NCI-H1105 treated with DMSO at 0.1 percent for 48 hours (cell line): ENCODE measurements at places on chromosomes 11 and 22.

GRCh38 chr22:49247194-49247924 lies 580.3 kb downstream of the BRD1 start:
- DNase-seq: no peak

- DNase-seq: no peak
Observed at GRCh38 chr11:101707477-101707876, 123.7 kb upstream of the TRPC6 start.

DNA sequence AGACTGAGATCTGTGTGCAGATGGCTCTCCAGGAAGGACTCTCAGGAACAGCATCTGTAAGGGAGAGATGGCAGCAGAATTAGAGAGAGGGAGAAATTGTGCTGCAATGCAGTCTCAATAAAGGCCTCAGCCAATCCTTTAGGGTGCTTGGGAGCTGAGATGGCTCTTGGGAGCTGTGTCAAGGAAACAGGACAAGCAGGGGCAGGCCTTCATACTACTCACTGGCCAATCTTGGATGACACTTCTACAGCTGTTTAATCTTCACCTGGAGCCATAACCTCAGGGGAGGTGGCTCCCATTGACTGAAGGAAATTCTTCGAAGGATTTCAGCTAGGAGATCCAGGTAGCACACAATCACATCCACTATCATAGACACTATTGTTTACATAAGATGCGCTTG lies 10.0 kb downstream of the OR5B21 start:
- no peak for DNase-seq

- DNase-seq: no peak
Observed at GRCh38 chr22:28464127-28464526, 215.5 kb downstream of the TTC28 start.

DNA sequence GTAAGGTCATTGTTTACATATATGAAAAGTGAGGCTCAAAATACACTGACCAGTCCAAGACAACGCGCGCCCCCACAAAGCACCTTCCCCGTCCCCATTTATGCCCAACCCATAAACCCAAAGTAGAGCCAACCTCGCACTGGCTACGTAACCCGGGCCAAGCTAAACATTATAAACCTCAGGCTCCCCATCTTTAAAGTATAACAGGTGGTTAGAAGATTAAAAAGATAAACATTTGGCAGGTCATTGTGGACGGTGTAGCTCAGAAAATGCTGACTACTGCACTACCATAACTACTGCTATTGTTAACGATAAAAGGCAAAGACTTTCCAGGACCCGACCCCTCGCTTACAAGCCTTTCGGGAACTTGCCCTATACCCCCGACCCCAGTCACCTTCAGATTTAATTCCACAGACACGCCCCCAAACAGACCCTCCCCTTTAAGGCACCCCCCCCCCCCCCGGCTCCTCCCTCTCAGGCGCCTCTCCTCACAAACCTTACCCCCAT lies 470 bp downstream of the NUMA1 start:
- no peak for DNase-seq

DNA sequence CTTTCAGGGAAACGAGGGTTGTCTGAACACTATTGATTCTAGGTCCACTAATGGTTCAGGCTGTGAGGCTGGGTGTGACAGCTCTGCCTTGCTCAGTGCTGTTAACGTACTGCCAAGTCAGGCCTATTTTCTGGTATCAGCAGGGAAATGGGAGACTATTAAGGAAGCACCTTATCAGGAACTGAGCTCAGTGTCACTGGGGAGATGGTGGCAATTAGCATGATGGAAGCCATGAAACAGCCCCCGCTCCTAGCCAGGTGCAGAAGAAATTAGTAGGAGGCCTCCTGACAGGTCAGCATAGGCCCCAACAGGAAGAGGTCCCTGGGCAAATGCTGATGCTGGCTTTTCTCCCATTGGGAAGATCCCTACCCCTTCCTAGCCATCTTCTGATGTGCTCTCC lies 42.6 kb upstream of the LMO2 start:
- DNase-seq: no peak

DNA sequence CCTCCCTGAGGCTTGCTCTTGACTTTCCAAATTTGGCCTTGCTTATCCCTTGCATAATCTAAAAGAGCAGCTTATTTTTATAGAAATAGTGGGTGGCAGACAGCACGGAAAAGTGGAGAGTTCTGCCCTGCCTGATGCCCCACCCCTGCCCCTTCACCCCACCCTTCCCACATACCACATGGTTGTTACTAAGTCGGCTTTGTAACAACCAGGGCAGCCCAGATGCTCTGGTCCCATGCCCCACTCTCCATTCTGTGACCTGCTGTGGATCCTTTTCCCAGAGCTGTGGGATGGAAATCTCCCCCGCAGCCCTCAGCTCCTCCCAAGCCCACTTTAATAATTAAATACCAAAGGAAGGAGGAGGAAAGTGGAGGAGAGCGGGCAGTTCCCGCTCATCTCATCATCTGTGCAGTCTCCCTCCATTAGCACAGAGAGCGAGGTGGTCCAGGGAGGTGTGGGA lies 10.9 kb downstream of the MRGPRF start:
- no peak for DNase-seq

- no peak for DNase-seq
Observed at GRCh38 chr11:62553839-62554361, 7.3 kb upstream of the AHNAK start.

GRCh38 chr11:29184939-29185890 lies 831.6 kb downstream of the KCNA4 start:
- DNase-seq: no peak

DNA sequence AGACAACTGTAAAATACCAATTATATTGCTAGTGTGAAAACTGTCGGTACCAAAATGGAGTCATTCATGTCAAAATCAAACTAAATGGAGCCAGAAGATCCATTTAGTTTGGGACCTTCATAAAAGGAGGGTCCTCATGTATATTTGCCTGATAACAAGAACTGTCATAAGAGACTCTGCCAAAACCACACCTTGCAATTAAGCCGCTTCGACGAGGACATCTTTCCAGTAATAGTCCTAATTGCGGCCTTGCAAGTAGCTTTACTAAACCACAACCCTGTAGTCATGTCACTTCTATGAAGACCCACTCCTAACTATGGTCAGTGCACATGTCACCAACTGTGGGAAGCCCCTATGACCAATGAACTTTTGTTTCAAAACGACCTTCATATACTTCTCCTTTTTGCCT lies 9.4 kb downstream of the UBQLN3 start:
- DNase-seq: no peak

DNA sequence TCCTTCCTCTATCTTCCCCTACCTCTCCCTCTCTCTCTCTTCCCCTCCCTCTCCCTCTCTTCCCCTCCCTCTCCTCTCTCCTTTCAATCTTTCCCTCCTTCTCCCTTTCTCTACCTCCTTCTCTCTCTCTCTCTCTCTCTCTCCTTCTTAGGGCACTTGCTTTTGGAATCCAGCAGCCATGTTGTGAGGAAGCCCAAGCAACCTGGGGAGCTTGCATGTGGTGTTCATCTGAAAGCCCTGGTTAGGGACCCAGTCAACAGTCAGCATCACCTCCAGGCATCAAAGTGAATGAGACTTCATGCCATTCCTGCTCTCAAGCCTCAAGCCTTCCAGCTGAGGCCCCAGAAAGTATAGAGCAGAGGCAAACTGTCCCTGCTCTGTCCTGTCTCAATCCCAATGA lies 65.6 kb upstream of the SHISAL1 start:
- no peak for DNase-seq

GRCh38 chr11:914747-915501 lies 4.3 kb upstream of the CHID1 start:
- no peak for DNase-seq

DNA sequence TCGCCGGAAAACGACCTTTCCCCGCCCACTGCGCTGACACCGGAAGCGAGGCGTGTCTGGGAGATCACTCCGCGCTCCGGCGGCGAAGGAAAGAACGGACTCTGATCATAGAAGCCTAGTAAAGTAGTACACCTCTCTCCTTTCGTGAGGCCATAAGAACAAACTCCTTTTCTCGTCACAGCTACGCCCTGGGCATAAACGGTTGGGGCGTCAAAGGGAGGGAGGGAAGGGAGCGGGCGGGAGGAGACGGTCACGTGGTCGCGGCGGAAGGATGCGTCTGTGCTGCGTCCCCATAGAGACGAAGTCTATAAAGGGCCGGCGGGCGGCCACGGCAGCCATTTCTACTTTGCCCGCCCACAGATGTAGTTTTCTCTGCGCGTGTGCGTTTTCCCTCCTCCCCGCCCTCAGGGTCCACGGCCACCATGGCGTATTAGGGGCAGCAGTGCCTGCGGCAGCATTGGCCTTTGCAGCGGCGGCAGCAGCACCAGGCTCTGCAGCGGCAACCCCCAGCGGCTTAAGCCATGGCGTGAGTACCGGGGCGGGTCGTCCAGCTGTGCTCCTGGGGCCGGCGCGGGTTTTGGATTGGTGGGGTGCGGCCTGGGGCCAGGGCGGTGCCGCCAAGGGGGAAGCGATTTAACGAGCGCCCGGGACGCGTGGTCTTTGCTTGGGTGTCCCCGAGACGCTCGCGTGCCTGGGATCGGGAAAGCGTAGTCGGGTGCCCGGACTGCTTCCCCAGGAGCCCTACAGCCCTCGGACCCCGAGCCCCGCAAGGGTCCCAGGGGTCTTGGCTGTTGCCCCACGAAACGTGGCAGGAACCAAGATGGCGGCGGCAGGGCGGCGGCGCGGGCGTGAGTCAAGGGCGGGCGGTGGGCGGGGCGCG lies at the start of gene ATF4:
TSS of gene ATF4 (plus strand) at position 337 of the 880 bp plus-strand sequence. CDS start 884 bp downstream, outside the sequence.
- DNase-seq: peak; percentile 47

DNA sequence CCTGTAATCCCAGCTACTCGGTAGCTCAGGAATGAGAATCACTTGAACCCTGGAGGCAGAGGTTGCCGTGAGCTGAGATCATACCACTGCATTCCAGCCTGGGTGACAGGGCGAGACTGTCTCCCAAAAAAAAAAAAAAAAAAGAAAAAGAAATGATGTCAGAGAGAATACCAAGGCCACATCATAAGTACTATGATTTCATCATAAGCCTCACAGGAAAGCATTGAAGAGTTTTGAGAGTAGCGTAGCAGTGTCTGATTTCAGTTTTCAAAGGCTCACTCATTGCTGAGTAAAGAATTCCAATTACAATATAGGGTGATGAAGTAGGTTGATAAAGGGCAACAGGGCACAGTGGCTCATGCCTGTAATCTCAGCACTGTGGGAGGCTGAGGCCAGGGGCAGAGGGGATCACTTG lies 88.8 kb downstream of the MRTFA start:
- no peak for DNase-seq

DNA sequence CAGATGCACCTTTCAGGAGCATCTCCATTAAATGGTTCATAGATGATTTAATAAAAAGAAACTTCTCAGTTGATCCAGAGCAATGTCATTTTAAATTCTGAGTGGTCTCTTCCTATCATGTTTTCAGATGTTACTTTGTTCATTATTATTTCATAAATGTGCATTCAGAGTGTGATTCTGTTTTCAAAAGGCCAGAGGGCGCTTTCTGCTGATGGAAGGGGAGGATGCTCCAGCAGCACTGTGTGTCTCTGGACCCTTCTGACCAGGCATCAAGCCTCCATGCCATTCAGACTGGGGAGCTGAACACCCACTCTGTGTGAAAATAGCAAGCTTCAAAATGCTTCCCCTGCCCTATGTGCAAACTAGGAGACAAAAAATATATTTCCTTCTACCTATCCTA lies 23.9 kb upstream of the CRTAM start:
- peak; percentile 11 for DNase-seq

GRCh38 chr11:86187027-86187426 lies 57.5 kb upstream of the EED start:
- DNase-seq: no peak

GRCh38 chr11:69186316-69187260 lies 30.9 kb downstream of the SMIM38 start:
- DNase-seq: no peak

DNA sequence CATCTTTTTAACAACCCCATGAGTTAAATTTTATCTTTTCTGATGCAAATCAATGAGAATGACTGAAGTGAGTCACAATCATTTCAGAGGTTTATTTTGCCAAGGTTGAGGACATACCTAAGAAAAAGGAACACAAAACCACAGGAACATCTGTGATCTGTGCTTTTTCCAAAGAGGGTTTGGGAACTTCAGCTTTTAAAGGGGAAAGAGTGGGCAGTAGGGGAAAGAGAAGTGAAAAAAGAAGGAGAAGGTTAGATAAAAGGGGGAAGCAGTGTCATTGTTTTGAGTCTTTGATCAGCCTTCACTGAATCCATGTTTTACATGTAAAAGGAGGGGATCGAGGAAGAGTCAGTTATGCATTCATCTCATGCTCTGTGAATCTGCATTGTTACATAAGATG lies 45.3 kb upstream of the SPON1 start:
- no peak for DNase-seq
